ENCODE measurements at places on chromosomes 1 and 21.
A peak's percentile ranks its signal among the peaks of the same experiment; 100 is the strongest.

GRCh38 chr1:161949548-161949947 is 74.1 kb downstream of the OLFML2B start:
- no peak for DNase-seq

GRCh38 chr1:6783221-6783620 is 2.0 kb upstream of the CAMTA1 start:
- no peak for DNase-seq

- no peak for DNase-seq
Observed at GRCh38 chr1:226821719-226822085, 48.7 kb upstream of the PSEN2 start.

- DNase-seq, result no peak
Observed at GRCh38 chr1:84006591-84006990, 7.7 kb upstream of the TTLL7 start.

GRCh38 chr21:33015756-33016155 is 10.0 kb upstream of the OLIG2 start:
- no peak for DNase-seq

DNA sequence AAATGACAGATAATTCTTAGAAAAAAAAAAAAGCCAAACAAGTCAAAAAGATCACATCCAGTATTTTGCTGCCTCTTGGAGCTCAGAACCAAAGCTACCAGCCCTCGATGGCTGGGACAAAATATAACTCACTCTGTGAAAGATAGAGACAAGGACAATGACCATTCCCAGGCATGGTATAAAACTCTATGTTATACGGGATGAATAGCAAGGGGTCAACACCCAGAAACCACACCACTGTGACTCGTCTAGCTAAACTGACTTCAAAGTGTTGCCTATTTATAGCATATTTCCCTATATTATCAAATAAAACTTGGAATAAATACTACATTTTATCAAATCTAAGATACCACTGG is 10.1 kb downstream of the TMEM63A start:
- no peak for DNase-seq

DNA sequence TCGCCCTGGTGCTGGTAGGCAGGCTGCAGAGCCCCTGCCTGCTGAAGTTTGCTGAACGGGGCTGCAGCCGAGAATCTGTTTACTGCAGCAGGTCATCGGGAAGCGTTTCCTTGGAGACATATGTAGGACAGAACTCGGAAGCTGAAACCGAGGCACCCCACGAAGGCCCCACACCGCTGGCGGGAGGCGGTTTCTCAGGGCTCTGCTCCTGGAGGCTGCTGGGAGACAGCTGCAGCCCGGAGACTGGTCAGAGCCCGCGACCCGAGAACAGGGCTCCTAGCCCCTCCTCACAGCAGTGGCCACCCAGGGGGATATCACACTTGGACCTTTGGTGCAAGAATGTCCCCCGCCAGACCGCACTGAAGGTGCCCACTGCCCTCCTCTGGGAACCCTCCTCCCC is 12.7 kb upstream of the PLCH2 start:
- no peak for DNase-seq

GRCh38 chr1:200096774-200097173 is 69.3 kb downstream of the NR5A2 start:
- no peak for DNase-seq

- peak; percentile 83 for DNase-seq
Observed at GRCh38 chr1:235945775-235946570, 79.3 kb upstream of the LYST start.

DNA sequence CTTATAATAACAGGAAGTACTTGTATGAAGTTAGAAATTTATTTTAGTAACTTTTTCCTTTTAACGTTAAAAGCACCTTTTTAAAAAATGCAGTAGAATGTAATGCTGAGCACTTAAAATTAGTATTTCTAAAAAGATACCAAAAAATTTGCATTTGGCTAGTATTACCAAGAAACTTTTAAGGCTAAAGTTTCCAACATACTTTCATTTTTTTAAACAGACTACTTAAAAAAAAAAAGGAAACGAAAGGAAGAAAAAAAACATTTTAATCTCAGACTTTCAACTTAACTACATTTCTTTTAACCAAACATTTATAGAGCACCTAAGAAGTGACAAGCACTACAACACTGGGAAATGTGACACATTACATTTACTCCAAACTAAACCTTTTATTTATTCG is 2.8 kb downstream of the ARID4B start:
- DNase-seq, result no peak

DNA sequence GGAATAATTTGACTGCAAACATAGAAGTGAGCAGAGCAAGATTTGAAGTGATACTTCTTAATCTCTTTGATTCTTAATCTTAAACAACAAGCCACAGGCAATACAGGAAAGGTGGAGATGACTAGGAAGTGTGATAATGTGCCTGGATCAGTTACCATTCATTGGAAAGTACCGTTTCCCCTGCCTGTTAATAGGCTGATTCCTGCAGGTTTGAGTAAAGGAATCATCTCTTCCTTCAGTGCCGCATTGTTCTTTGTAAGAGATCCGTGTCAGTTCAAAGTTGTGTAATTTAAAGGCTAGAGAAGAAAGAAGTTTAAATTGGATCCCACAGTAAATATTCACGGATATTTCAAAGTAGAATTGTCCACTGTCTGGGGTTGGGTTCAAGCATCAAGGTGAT is 43.5 kb upstream of the BCL10 start:
- no peak for DNase-seq

GRCh38 chr1:197763307-197763706 is 12.0 kb downstream of the DENND1B start:
- no peak for DNase-seq

DNA sequence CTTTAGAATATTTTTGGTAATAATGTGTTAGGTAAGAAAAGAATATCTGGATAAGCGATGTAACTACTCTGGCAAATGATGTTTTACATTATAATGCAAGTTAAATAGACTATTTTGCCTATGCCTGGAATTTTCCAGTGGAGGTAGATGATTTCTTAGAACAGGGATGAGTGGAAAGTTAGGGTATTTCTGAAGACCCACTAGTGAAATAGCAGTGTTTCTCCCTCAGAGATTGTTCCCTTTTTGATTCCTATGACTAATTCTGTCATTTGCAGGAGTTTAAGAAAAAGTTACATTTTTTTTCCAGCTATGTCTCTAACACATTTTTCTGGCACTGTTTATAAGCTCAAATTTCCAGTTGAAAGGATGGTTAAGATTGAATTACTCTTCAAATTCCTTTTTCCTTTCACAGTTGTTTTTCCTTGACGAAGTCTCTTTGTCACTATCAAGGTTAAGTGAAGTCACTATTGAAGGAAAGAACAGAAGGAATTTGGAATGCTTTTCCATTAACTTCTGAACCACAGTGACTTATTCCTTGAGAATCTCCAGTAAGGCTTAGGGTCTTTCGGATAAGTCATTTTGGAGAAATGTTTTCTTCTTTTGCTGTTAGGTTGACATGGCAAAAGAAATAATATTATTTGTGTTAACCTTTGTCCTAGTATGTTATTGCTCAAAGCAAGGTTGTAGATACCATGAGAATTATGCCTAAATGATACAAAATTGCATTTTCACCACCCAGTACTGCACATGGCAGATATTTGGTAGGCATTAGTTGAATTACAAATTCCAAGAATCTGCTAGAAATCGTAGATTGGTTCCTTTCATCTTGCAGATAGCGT is 42.9 kb upstream of the ZNF326 start:
- no peak for DNase-seq

- no peak for DNase-seq
Observed at GRCh38 chr1:40855513-40855912, 6.7 kb downstream of the CITED4 start.

GRCh38 chr1:7117399-7118281 is 332.4 kb downstream of the CAMTA1 start:
- DNase-seq, result no peak

DNA sequence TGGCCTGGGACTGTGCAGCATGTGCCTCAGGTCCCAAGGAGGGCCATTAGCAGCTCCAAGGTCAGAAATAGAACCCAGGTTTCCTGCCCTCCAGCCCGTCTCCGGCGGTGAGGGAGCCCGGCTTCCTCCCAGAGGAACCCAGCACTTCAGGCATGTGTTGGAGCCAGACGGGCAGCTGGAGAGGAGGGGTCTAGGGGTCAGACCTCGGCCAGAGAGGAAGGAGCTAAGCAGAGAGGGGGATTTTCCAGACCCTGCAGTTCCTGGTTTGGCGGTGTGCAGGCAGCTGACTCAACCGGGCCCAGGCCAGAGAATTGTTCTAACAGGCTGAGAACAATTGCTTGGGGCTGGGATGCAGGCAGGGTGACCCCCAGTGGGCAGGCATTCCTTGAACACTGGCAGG is 37.1 kb downstream of the HSPG2 start:
- no peak for DNase-seq

- peak; percentile 57 for DNase-seq
Observed at GRCh38 chr1:43305926-43306687, 5.3 kb downstream of the TIE1 start.

DNA sequence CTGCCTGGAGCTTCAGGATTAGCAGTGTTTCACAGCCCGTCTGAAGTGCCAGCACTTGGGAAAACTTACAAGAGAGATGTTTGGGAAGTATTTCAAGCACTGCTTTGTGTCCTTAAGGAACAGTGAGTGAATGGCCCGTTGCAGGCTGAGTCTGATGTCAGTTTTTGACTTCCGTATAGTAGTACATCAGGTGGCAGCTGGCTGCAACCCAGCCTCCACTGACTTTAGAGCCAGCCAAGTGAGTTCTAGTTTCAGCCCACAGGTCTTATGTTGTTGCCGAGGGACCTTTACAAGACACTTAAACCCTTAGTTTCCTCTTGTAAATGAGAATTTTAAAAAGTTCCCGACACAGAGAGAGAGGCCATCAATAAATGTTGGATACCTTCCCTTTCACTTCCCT is 35.0 kb downstream of the UCK2 start:
- no peak for DNase-seq

- no peak for DNase-seq
Observed at GRCh38 chr1:151984313-151984956, 9.2 kb downstream of the S100A10 start.

DNA sequence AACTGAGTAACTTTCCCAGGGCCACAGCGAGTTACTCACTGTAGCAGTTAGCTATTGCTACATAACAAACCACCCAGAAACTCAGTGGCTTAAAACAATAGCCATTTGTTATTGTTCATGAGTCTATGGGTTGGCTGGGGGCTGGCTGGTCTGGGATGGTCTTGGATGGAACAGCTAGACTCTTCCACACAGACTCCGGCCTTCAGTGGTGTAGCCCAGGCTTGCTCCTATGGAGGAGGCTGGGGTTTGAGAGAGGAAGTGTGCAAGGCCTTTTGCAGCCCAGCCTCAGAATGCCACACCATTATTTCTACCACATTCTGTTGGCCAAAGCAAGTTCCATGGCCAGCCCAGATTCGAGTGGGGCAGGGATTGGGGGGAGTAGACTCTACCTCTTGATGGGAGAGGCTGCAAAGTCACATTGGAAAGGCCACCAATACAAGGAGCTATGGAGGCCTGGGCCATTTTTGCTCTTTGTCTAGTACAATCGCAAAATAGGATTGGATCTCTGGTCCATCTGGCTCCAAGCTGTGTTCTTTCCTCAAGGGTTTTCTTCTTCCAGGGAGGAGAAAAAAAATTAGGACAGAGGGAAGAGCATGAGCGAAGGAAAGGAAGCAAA is 37.5 kb upstream of the TTC22 start:
- no peak for DNase-seq

GRCh38 chr1:93814059-93814794 is 64.8 kb downstream of the DNTTIP2 start:
- DNase-seq, result no peak

- no peak for DNase-seq
Observed at GRCh38 chr1:55285834-55286233, 70.7 kb upstream of the USP24 start.

DNA sequence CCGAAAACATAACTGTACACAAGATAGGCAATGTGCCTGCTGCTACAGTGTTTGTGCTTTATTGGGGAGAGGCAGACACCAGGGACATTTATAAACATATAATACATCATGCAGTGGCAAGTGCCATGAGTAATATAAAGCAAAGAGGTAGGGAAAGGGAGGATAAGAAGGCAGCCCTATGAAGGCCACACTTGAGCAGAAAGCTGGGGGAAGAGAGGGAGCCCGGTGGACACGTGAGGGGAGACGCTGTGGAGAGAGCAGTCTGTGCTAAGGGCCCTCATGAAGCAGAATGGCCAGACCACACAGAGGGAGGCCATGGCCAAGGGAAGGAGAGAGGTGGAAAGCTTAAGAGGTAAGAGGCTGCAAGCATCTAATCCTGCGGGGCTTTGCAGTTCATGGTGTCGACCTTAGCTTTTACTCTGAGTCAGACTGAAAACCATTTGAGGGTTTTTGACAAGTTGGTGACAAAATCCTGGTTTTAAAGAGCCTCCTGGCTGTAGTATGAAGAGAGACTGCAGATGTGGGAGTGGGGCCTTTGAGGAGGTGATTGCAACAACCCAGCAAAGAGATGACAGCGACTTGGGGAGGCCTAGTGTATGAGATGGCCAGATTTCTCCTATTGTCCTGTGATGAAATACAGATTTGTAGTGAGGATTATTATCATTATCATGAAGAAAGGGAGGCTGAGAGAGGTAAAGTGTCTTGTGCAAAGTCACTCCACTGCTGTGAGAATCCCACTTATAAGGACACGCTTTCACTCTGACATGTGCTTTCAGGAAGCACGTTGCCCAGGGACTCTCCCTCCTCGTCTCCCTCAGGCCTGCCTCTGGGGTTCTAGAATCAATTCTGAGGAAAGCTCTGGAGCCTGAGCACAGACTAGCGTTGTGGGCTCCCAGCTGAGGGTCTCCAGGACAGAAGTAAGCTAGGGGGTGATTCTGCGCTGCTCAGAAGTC is 192.9 kb downstream of the RHOU start:
- no peak for DNase-seq

DNA sequence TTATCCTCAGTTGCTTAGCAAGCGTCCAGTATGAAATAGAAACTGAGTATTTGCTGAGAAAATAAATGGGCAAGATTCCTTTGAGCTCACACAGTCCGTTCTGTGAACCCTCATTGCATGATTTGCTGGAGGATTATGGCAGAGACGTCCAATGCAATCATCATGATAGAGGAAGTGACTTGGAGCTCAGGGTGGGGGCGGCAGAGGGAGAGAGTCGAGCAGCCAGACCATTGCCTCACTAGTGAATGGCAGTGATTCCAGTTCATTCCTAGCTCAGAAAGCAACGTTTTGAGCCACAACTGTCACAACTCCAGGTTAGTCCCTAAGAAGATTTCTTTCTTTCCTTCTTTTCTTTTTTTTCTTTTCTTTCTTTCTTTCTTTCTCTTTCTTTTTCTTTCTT is 27.5 kb upstream of the COL9A2 start:
- DNase-seq, result peak; percentile 77

GRCh38 chr1:226706684-226707083 is 32.4 kb downstream of the ITPKB start:
- no peak for DNase-seq

DNA sequence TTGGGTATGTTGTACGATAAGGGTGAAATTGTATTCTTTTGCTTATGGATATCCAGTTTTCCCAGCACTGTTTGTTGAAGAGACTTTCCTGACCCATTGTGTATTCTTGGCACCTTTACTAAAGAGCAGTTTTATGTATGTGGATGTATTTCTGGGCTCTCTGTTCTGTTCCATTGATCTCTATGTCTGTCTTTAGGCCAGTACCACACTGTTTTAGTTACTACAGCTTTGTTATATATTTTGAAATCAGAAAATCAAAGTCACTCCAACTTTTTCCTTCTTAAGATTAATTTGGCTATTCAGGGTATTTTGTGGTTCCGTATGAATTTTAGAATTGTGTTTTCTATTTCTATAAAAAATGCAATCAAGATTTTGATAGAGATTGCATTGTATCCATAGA is 62.8 kb upstream of the C1orf146 start:
- no peak for DNase-seq

- no peak for DNase-seq
Observed at GRCh38 chr1:197659171-197659570, 116.1 kb downstream of the DENND1B start.
